ENCODE measurements at places on chromosomes 12 and 14. TPM values are rescaled to one million over a fixed set of nuclear protein-coding genes. Genes with fewer than 3 reads are reported as not detected.

The TMEM132D gene
- polyA plus RNA-seq, result 1.2 TPM

The HRK gene
- 0.30 TPM for polyA plus RNA-seq

The METTL25 gene
- 7.3 TPM for polyA plus RNA-seq

The PSME2 gene
- polyA plus RNA-seq, result 75.2 TPM

- peak; percentile 50 for DNase-seq
Observed at GRCh38 chr12:47021298-47021697, 58.1 kb upstream of the PCED1B start.

The VDR gene
- polyA plus RNA-seq, result 0.75 TPM

DNA sequence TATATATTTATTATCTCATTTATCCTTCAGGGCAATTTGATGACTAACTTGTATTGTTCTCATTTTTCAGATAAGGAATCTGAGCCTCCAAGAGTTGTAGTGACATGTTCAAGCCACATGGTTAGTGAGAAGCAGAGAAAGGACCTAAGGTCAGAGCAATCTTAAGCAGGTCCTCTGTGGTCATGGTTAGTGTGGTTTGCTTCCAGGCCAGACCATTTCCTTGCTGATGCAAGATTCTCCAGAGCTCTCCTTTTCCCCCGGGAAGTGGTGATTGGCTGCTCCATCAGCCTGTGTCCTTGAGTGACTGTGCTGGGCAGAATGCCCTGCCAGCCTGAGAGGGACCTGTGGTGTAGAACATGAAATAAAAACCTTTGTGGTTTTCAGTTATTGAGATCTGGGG is 141.3 kb downstream of the KTN1 start:
- DNase-seq, result no peak

The CCDC196 gene
- polyA plus RNA-seq, result 0.28 TPM

DNA sequence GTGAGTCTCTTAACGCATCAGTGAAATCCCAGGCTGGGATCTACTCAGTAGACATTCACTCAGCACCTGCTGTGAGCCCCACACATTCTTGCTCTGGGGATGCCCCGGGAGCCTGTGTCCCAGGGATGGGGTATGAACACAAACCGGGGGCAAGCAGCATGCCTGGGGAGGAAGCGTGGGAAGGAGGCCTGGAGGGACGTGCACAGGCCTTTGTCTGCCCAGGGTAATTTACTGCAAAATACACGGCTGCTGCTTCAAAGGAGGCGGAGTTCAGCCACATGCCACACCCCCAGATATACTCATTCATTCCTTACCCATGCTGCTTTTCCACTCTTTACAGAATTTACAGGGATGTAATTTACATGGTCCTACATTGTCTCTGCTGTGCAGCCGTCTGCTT is 187.8 kb downstream of the ADGRD1 start:
- no peak for DNase-seq

GRCh38 chr14:102986810-102987579 is 64.5 kb downstream of the AMN start:
- DNase-seq, result no peak

DNA sequence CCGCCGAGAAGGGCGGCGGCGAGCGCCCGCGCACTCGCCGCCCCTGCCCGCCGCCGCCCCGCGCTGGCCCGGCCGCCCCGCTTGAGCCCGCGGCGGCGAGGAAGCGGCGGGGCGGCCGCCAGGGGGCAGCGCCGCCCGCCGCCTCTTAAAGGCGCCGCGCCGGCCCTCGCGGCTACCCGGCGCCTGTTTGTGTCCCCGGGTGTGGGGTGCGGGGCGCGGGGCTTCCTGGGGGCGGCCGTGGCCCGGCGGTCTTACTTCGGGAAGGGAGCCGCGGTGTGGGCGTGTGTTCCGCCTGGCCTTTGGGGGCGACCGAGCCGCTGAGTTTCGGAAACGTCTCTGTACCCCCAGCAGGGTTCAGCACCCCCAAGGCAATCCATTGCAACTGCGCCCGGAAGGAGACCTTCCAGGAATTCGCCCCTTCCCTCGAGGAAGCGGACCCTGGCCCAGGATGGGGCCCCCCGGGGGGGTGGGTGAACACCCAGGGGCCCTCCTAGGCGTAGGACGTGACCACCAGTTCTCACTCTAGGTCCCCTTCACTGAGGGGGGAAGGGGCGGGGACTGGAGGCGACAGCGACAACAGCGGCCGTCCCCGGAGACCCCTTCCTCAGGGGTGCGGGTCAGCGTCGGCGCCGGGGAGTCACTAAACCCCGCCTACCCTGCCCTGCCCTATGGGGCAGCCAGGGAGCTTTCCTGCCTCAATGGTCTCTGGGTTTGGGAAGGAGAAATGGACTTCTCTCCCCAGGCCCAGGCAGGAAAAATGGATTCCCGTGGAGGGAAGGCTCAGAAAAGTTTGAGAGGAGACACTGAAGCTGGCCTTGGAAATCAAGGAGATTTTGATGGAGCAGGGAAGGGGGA is at the start of gene ITPK1:
TSS of gene ITPK1 (minus strand) at position 105 of the 855 bp plus-strand sequence. CDS start 762 bp downstream, outside the sequence.
- DNase-seq, result peak; percentile 66

DNA sequence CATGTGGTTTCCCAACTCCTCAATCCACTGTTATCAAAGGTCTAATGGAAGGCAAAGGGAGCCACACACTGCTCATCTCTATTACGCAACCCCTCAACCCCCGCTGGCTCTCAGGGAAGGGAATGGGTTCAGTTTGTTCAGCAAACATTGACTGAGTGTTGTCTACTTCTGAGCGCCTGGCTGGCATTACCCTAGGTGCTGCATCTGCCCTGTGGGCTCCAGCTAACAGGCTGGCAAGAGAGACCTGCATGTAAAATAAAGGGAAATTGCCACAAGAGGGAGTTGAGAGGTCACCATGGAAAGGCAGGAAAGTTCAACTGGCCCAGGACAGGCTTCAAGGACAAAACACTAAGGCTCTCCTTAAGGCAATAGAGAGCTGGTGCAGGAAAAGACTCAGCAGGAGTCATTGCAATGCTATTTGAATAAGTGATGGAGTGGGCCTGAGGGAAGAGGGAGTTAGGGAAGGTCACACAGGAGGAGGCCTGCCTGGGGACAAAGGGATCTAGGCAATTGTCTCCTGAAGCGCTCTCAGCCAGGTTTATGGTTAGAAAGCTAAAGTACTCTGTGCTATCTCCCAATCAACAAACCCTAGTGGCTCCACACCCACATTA is 5.5 kb upstream of the ZNF740 start:
- DNase-seq, result no peak
